Naive B cell (primary cell): ENCODE measurements at places on chromosomes 5 and 9.

DNA sequence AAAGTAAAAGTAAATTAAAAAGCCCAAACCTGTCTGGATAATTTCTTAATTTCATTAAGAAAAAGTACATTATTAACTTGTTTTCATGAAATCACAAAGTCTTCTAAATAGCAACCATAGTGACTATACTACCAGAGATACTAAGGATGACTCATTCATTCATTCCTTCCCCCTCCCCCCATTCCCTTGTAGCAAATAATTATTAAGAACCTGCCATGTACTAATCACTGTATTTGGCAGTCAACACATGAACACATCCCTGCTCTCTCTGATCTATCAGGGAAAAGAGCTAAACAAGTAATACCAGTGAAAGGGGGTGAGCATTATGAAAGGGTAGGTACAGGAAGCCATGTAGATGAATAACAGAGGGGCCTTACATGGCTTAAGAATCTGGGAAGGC, 203.9 kb downstream of the CWC27 start:
- DNase-seq = no peak

- no peak for DNase-seq
Observed at GRCh38 chr5:78471896-78472295, 111.5 kb downstream of the SCAMP1 start.

DNA sequence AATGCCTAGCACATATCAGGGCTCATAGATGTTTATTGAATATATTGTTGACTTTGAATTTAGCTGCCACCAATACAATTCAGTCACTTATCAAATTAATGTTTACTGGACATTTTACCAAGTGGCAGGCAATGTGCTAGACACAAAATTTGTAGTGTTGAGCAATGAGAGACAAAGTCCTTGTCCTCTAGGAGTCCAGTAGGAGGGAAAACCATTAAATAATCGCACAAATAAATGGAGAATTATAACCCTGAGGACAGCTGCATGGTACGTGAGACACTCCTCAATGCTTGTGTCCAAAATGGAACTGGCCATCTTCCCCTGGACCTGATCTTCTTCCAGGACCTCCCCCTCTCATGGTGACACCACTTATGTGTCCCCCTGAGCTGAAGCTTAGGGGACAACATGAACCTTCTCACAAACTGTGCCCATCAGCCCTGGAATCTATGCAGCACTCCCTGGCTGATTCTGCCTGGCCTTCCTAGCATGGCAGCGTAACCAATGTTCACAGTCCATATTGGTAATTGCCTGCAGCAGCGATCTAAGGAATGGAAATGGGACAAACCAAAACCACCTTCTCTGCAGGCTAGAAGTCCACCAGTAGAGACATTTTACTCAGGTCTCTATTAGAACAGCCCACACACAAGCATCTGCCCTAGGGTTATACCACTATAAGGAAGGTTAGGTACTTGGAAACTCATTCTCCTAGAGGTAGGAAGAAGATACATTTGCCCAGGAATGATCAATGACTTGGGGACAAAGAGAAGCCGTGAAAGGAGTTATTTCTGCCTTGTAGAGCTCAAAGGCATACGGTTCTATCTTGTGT, 75.5 kb downstream of the FGF1 start:
- DNase-seq = no peak

- DNase-seq = no peak
Observed at GRCh38 chr5:144191531-144191930, 20.9 kb downstream of the KCTD16 start.

DNA sequence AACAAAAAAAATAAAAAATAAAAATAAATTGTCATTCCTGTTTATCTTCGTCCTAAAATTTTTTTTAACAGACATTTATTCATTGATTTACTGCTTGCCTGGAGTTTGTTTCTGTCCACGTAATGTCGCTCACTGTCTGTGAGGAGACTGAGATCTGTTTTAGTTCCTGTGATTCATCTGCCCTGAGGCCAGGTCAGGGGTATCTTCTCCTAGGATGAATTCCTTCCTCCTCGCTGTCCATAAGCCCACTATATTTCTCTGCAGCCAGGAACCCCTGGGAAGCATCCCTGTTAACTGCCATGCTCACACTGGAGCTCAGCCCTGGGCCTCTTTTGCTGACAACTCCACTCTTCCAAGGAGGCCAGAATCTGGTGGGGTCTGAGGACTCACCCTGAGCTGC, 682.0 kb downstream of the MTRR start:
- DNase-seq = no peak

DNA sequence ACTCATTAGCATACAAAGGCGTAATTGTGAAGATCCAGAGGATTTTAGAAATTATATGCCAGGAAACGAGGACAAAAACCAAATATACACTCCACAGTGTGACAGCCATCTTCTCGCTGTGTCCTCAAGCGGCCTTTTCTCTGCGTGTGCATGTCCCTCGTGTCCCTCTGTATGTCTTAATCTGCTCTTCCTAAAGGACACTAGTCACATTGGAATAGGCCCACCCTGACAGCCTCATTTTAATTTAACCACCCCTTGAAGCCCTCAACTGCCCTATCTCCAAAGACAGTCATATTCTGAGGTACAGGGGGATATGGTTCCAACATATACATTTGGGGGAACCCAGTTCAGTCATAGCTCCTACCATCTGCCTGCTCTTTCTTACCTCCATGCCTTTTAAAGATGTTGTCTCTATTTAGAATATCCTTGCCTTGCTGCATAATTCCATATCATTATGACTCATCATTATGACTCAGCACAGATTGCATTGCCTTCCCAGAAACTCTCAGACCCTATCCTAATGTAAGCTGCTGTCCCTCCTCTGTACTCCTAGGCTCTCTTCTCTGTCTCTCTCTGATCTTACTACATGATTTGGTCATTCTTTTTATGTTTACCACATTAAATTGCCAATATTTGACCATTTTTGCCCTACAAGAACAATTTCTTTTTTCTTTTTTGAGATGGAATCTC, 210.9 kb downstream of the AOPEP start:
- DNase-seq = no peak

GRCh38 chr5:145991044-145991575, 54.7 kb downstream of the SH3RF2 start:
- no peak for DNase-seq

DNA sequence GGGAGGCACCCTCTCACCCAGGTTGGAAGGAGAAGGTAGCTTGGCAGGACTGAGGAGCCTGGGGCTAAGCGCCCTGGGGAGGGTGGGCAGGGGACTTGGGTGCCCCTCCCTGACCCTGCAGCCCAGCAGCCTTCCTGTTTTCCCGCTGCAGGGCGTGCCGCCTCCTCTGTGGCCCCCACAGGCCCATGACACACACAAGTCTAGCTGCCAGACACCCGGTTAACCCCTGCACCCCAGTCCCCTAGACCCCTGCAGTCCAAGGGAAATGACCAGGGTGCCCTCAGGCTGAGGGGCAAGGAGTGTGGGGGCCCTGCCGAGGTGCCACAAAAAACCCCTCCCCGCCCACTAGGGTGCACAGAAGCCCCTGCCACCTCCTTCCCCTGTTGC, 33.0 kb downstream of the GOLGA2 start:
- no peak for DNase-seq

DNA sequence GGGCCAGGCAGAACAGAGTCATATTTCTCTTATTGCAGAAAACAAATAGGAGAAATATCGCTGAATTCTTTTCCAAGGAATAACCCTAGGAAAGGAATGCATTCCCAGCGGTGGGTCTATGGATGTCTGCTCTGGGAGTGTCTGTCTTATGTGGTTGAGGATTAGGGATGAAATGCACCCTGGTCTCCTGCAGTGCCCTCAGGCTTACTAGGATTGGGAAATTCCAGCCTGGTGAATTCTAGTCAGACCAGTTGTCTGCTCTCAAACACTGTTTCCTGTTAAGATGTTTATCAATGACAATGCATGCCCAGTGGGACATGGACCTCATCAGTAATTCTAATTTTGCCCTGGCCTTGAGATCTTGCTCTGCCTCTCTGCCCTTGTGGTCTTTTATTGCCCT, 136.1 kb upstream of the ELAVL2 start:
- no peak for DNase-seq

DNA sequence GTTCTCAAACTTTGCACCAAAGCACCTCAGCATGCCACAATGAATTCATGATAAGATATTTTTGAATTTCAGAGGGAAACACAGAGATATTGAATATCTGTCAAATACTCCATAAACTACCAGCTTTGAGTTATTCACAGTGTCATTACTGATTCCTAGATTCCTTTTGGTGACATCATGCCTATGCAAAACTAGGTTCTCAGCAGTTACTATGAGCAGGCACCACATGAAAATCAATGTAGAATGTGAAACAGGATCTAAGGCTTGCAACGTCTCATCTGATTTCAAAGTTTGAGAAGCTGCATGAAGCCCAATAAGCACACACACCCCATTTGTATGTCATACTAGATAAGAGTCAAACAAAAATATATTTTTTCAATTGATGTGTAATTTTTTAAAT, 426.5 kb downstream of the NR2F1-AS1 start:
- DNase-seq = no peak

- no peak for DNase-seq
Observed at GRCh38 chr5:152556784-152557183, 151.7 kb upstream of the NMUR2 start.

GRCh38 chr9:26169708-26170107, 491.5 kb upstream of the TUSC1 start:
- no peak for DNase-seq

DNA sequence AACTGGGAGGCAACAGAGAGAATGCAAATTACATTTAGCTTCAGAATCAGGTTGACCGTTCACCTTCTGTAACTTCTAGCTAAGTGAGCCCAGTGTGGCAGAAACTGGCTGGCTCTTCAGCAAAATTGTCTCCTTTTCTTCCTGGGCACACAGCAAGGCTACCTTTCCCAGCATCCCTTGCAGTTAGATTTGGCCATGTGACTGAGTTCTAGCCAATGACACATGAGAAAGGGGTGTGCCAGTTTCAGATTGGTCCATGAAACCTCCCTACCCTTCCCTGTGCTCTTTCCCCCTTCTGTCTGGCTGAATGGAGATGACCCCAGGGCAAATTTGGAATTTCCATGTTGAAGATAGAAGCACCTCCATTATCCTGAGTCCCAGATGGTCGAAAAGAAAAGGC, 72.5 kb upstream of the SMIM23 start:
- no peak for DNase-seq

- no peak for DNase-seq
Observed at GRCh38 chr5:324736-325612, 3.5 kb downstream of the AHRR start.

DNA sequence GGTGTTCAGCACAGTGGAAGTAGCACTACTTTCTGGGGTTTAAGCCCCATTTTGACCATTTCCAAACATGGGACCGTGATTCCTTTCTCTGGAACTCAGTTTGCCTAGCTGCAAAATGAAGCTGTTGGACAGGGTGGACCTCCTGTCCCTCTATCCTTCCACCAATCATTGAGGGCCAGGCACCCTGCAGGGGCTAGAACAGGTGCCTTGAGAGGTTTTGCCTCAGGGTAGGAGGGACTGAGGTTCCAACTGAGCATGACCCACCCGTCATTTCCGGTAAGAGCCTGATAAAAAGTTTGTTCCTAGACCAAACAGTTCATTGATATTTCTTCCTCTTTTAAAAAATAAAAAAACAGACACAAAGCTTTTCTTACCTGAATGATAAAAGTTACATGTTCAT, 116.5 kb downstream of the MVB12B start:
- no peak for DNase-seq

DNA sequence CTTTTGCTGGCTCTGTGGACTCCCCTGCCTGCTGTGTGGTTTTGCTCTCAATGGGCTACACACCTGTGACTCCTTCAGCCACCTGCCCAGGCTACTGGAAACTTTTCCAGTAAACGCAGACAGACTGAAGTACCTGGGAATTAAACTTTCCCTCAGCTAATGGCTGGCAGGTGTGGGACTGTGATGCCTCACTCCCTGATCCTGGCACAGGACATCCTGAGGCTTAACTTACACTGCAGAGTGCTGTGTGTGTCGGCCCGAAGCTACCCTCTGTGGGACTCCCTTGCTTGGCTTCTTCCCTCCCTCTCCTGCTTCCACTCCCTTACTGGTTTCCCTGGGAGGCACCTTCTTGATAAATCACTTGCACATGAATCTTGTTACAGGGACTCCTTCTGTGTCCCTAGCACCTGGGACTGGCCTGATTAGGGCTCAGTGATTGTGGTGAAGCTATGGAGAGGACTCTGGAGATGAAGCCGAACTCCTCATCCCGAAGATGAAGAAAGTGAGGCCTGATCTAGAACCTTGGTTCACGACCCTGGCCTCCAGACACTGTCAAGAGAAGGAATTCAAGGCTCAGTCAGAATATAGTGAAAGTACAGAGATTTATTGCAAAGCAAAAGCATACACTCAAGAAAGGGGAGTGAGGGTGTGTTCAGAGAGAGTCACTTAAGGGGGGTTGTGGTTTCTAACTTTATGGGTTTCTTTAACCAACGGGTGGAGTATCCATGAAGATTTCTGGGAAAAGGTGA, 113.4 kb upstream of the ALDH1B1 start:
- no peak for DNase-seq

GRCh38 chr9:83633676-83634075, 10.7 kb downstream of the IDNK start:
- no peak for DNase-seq

DNA sequence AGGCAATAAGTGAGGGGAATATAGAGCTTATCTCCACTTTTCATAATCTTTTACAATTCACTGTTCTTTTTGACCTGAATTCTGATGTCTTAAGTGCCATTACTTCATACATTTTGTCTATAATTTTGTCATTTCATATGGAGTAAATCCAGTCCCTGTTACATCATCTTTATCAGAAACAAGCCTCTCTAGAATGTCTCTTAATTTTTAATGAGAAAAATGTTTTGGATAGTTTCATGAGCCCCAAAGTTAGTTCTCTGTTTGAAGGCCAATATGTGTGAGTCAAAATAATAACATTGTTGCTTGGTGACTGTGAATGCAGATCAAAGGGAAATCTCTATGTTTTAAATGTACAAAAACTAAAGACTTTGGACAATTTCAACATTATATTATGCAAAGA, 329.6 kb upstream of the ARRDC3 start:
- DNase-seq = no peak

GRCh38 chr5:150254363-150254762, 35.2 kb downstream of the CAMK2A start:
- no peak for DNase-seq

DNA sequence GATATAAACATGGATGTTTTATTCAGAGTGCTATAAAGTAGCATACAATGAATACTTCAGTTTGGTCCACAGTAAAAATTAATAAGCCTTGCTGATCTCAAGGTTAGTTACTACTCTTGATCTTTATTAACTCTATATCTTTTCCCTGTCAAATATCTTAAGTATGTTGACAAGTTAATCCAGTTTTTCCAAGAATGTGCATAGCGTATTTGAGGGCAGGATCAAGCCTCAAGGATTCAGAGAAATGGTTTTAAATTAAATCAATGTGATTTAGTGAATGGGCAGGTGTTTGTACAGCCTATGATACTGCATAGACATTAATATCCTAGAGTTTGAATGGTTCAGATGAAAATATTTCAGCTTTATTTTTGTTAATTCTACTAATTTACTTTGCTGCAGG, 20.7 kb downstream of the MATR3 start:
- no peak for DNase-seq

- DNase-seq = no peak
Observed at GRCh38 chr9:125655691-125656410, 51.2 kb downstream of the MAPKAP1 start.

- DNase-seq = no peak
Observed at GRCh38 chr5:4777435-4777834, 362.7 kb upstream of the ADAMTS16 start.

- no peak for DNase-seq
Observed at GRCh38 chr9:131995382-131995781, 84.3 kb downstream of the MED27 start.
